Caki2 (cell line): ENCODE measurements at places on chromosomes 11 and 22.
A peak's percentile ranks its signal among the peaks of the same experiment; 100 is the strongest.

DNA sequence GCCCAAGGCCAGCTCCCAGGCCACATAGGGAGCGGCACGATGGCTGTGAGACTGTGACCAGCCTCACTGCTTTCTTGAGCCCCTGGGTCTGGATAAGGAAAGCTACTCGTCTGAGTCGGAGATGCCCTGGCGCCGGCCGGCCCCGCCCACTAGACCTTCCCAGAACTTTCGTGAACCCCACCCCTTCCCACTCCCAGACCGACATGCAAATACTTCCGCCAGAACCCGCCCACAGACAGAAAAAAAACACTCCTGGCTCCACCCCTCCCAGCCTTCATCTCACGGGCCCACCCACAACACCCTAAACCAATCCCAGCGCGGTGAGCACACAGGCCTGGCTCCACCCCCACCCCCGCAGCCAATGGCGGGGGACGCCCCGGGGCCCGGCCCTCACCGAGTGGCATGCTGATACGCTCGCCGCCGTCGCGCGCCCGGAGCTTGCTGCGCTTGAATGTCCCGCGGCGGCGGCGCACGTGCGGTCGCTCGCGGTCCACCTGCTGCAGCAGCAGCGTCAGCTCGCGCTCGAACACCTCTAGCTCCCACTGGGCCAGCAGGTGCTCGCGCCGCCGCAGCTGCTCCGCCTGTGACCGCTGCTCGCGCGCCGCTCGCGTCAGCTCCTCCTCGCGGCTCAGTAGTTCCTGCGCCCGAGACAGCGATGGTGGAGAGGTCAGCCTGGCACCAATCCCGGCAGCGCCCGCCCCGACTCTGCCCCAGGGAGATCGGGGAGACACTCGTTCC, 7.0 kb downstream of the MAP3K11 start:
- DNase-seq, result no peak

GRCh38 chr22:24400034-24400725, 27.2 kb upstream of the ADORA2A start:
- no peak for DNase-seq

- DNase-seq, result no peak
Observed at GRCh38 chr11:26229257-26229656, 102.7 kb upstream of the ANO3 start.

GRCh38 chr22:31488346-31488883, 1.2 kb downstream of the EIF4ENIF1 start:
- DNase-seq, result peak; percentile 47

DNA sequence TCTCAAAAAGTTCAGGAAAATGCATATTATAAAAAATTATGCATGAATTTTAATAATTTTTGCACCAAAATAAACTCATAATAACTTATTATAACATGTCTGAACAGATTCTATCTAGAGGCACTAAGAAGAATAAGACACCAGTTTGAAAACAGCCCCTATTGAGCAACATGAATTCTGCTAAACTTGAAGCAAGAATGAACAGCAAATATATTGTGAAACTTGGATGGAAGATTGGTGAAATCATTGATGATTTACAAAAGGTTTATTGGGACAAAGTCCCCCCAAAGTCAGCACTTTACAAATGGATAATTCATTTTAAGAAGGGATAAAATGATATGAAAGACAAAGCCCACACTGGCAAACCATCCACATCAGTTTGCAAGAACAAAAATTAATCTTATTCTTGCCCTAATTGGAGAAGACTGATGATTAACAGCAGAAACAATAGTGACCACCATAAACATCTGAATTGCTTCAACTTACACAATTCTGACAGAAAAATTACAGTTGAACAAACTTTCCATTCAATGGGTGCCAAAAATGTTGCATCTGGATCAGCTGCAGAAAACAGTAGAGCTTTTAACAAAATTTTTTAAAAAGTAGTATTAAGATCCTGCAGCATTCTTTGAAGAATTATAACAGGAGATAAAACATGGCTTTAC, 257.5 kb upstream of the FAT3 start:
- DNase-seq, result no peak

GRCh38 chr11:118911880-118912741, 13.6 kb downstream of the BCL9L start:
- peak; percentile 86 for DNase-seq

GRCh38 chr11:100925935-100926334, 203.7 kb downstream of the PGR start:
- peak; percentile 33 for DNase-seq

- DNase-seq, result no peak
Observed at GRCh38 chr11:99522467-99523173, 501.9 kb downstream of the CNTN5 start.

DNA sequence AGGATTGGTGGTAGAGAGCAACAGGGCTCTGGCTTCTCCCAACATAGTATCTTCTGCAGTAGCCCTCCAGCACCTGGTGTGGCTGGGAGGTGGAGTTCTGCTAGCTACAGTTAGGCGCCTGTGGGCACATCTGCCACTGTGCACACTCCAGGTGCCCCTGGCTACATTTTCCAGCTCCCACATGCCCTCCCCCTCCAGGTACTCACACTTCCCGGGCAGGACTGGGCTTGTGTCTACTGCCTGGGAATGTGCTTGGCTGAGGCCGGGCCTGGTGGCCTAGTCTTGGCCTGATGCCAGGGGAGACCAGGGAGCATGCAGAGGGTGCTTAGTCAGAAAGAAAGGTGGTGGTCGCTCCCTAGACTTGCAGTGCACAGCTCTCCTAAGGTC, 15.8 kb downstream of the PHLDB1 start:
- peak; percentile 71 for DNase-seq

DNA sequence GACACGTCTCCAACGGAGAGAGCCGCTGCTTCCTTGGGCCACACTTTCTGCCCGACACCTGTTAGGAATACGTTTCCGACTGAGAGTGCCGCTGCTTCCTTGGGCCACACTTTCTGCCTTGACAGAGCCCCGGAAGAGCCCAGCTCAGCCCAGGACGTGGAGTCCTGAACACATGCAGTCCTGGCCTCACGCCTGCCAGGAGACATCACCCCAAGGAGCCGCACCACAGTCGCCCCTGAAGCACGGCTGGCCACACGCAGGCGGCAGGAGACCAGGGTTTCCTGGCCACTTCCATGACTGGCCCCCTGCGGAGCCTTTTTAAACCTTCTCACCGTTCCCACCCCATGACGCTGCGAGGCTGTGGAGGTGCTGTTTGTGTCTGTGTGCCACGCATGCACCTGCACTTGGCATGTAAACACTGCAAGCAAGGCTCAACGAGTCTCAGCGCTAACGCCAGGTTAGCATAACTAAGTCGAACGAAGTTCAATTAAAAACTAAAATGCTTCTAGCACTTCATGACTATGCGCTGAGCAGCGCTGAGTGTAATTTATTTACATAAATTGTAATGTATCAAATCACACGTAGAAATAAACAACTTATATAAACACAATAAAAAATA, 8.8 kb downstream of the TOLLIP start:
- DNase-seq, result no peak

GRCh38 chr11:2518111-2518982, 73.5 kb downstream of the KCNQ1 start:
- DNase-seq, result no peak

DNA sequence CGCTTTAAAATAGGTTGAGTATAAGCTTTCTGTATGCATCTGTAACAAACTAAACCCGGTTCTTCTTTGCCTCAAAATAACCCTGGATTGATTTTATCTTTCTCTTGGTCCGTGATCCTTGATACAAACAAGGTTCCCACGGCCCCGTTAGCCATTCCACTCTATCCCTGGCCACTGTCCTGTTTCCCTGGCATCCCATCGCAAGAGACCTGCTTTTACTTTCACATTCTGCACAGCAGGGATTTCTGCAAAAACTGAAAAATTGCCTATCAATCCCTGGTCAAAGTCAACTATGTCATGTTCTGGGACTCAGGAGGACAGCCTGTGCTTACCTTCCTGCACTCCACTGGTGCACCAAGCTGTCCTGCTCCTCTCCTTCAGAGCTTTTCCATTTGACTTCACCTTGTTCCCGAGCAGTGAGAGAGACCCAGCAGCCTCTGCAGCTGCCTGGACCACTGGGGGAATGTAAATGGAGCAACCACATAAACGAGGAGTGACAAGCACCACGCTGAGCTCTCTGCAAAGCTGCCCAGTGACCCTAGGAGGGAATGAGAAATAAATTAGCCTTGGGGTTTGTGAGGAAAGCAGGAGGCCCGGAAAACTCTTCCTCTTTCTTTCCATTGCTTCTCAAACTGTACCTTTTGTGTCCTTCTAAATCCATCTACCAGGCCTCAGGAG, 175.9 kb downstream of the NTM start:
- DNase-seq, result no peak

- DNase-seq, result no peak
Observed at GRCh38 chr22:46758121-46758520, 4.3 kb upstream of the TBC1D22A start.

DNA sequence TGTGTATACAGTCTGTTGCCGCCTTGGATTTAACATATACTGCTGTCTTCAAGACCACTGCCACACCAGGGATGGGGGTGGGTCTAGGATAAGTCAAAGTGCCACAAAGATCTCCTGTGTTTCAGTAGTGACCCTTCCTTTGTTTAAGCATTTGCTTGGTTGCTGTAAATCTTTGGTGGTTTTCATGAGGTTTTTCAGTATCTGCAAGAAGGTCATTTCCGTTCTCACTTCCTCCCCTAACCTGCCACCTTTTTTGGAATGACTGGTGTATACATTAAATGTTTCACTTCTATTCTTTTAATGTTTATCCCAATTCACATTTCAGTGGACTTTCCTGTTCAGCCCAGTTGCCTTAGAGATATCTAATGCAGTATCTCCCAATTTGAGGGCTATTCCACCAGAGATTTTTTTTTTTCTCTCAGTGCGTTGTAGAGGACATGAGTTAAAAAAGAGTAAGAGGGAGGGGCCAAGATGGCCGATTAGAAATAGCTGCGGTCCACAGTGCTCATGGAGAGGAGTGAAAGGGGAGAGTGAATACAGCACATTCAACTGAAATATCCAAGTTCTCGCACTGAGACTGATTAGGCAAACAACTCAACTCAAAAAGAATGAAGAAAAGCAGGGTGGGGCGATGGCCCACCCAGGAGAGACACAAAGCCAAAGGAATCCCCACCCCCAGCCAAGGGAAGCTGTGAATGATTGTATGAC, 43.2 kb downstream of the USP47 start:
- DNase-seq, result no peak

GRCh38 chr11:128512474-128512996, 74.8 kb downstream of the ETS1 start:
- DNase-seq, result no peak

GRCh38 chr22:36971341-36972125, 47.7 kb downstream of the TST start:
- DNase-seq, result no peak

GRCh38 chr22:43971112-43971511, 15.9 kb downstream of the SAMM50 start:
- no peak for DNase-seq

- no peak for DNase-seq
Observed at GRCh38 chr11:12871788-12872321, 137.3 kb upstream of the RASSF10 start.

GRCh38 chr11:11968511-11969280, 39.7 kb downstream of the DKK3 start:
- DNase-seq, result no peak

DNA sequence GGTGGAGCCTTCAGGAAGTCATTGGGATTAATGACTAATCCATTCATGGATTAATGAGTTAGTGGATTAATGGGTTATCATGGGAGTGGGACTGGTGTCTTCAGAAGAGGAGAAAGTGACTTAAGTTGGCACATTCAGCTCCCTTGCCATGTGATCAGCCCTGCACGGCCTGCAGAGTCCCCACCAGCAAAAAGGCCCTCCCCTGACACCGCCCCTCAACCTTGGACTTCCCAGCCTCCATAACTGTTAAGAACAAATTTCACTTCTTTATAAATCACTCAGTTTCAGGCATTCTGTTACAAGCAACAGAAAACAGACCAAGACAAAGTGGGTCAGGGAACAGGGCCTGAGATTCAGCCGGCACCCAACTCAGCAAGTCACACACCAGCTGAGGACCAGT, 85.3 kb downstream of the MICAL3 start:
- no peak for DNase-seq

DNA sequence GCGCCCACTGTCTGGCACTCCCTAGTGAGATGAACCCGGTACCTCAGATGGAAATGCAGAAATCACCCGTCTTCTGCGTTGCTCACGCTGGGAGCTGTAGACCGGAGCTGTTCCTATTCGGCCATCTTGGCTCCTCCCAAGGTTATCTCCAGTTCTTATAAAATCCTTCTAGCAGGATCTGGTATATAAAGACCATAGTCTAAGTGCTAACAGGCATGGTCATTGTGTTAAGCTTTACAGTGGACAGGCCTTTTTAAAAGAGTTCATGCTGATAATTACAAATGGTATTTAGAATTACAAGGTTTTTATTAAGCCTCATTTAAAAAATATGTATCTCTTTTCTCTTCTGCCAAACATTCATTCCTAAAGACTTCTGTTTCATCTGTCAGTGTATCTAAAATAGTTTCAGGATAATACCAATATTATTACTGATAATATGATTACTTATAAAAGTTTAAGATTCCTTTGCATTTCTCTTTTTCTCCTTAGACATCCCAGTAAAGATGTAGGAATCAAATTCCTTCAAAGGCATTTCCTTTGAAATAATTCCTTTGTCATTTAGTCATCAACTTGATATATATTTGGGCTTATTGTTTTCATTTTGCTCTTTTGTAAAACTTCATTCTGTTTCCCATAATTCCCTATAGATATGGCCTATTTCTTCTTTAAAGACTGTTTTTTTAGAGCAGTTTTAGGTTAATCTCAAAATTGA, 20.7 kb downstream of the DDX10 start:
- DNase-seq, result no peak

GRCh38 chr11:31607914-31608313, 98.3 kb downstream of the ELP4 start:
- no peak for DNase-seq

GRCh38 chr11:105236664-105237063, 97.1 kb upstream of the CARD18 start:
- DNase-seq, result no peak

GRCh38 chr11:36211761-36212430, 77.3 kb downstream of the COMMD9 start:
- DNase-seq, result no peak

DNA sequence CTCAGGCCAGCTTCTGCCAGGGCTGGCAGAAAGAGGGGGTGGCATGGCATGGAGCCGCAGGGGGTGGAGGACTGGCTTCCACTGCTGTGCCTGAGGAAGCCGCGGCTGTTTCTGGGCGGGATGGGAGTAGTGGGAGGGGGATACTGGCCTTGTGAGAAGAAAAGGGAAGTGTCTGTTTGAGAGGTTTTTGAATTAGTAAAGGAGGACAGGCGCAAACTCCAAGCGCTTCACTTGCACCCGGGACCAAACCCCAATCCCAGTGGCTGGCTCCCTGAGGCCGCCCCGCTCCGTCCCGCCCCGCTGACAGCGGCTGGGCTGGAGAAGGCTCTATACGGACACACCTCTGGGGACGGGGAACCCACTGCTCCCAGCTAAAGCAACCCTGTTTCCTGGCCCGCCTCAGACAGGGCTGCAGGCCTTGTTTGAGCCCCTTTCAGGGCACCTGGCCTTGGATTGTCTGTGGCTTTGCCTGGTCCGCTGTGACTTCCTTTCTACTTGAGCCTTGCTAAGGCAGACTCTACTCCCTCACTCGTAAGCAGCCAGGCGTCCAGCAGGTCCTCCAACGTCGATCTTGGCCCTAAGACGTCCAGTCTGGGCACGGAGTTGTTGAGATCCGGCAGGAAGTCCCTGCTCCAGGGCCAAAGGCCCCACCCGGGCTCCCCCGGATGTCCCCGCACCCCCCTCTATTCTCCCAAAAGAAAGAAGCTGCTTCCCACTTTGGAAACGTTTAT, 2.2 kb downstream of the APOA1 start:
- DNase-seq, result no peak
